Psoas muscle (tissue), 8 donors: ENCODE measurements at places on chromosomes 11 and 22.
A peak's percentile ranks its signal among the peaks of the same experiment; 100 is the strongest.

GRCh38 chr11:77819921-77820564 is 479 bp downstream of the RSF1 start:
- DNase-seq, result peak; percentile 67

- DNase-seq, result no peak
These were observed 101.5 kb downstream of the BRD1 start for GRCh38 chr22:49726022-49726681.

DNA sequence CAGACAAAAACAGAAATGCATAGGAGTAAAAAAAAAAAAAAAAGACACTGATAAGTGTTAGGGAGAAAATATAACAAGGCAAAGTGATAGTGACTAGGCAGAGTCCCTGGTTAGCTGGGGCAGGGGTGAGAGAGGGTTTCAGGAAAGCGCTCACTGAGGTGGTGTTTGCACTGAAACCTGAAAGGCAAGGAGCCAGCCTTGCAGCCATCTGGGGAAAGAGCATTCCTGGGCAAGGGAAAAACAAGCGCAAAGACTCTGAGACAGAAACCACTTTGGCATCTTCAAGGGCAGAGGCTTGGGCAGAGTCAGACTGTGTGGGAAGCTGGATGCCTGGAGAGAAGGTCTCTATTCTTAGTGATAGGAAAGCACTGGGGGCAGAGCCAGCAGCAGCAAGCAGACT is 14.5 kb downstream of the CLMP start:
- DNase-seq, result no peak

DNA sequence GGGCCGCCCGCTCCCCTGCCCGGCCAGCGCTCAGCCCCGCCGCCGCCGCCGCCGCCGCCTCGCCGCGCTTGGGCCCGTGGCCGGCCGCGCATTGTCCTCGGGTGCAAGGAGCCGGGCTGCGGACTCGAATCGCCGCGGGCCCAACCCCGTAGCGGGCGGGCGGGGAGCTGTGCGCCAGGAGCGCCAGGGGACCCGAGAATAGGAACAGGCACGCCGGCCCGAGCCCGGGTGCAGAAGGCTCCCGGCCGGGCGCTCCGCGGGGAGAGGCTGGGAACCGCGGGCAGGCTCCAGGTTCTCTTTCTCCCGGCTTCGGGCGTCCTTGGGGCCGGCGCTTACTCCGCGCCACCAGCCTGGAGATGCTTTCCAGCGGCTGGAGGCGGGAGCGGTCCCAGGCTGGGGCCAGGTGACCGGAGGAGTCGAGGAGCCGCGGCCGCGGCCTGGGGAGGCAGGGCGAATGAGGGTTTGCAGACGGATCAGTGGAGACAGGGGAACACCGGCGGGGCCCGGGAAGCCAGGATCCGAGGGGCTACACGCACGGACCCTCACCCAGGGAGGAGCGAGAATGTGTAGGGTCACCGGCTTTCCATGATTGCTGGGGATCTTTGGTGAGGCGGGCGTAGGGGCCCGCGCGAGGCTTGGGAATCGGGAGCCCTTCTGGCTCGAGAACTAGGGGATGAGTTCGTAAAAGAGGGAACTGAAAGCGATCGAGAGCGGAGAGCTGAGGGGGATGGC is 726 bp downstream of the PKNOX2 start:
- peak; percentile 49 for DNase-seq

GRCh38 chr11:79045018-79045799 is 395.6 kb downstream of the TENM4 start:
- no peak for DNase-seq

DNA sequence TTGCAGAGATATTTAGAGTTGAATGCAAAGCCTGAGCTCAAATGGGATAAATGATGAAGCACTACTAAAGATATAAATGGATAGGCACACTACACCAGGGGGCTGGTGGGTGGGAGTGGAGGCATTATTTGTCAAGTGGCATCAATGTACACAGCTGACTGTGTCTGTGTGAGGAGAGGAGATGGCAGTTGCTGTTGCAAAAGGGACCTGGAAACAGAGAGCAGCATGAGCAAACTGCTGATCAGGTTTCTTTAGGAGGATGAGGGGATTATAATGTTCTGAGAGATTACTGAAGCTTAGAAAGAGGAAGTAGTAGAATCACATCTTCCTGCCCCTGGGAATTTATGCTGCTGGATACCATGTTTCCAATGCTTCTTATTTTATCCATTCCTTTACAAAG is 39.4 kb upstream of the LIN7C start:
- DNase-seq, result no peak

DNA sequence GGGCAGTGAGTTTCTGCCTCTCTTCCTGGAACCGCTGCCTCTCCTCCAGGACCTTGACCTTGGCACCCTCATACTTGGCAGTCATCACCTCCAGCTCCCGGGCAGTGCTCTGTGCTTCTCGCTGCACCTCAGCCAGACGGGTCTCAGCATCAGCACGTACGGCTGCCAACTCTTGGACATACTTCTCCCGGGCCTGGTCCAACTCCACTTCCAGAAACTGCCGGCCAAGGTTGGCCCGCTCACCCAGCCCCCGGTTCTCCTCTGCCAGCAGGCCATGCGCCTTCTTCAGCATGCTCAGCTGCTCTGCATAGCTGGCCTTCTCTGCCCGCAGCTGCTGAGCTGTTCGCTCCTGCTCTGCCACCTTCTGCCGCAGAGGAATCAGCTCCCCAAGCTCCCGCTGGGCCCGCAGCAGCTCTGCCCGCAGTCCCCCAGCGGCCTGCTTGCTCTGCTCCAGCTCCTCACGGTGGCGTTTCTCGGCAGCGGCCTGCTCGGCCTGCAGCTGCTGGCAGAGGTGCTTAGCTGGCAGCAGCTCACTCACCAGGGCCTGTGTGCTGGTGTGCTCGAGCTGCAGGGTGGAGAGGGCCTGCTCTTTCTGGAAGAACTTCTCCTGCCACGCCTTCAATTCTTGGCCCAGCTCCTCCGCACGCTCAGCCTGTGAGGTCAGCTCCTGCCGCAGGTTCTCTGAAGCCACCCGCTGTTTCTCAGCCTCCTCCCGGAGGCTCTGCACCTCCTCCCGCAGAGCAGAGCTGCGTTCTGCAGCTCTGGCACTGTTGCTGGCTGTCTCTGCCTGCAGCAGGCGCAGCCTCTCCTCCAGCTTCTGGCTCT is 14.4 kb downstream of the IL18BP start:
- DNase-seq, result peak; percentile 76

DNA sequence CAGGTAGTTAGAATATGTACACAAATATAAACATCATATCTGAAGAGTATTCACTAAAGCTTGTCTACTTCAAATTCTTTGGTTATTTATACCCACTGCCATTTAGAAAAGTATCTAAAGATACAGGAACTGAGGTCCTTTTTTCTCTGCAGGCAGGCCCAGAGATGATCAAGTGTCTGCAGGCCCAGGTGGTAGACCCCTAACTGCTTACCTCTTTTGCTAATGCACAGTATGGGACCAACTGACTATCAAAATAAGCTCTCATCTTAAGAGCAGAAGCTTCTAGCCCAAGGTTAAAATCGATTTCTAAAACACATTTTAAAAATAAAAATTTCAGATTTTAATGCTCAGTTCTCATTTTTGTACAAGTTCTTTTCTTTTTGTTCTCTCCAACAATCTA is 81.5 kb downstream of the APOL5 start:
- no peak for DNase-seq

DNA sequence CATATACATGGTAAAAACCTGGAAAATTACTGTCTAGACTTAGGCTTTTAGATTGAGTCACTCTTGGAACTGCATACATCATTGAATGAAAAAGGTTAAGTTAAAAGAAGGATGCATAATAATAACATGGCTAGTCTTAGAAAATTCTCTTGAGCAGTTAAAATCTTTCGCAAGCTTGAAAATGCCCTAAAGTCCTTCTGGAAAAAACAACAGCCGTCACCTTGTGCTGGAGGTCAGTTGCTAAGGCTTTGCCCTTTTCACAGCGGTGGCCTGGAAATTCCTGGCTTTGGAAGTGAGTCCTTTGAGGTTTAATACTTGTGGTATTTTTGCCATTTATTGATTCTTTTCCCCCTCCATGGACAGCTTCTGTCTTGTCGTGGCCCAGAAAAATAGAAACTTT is 17.4 kb upstream of the FBLN1 start:
- no peak for DNase-seq

DNA sequence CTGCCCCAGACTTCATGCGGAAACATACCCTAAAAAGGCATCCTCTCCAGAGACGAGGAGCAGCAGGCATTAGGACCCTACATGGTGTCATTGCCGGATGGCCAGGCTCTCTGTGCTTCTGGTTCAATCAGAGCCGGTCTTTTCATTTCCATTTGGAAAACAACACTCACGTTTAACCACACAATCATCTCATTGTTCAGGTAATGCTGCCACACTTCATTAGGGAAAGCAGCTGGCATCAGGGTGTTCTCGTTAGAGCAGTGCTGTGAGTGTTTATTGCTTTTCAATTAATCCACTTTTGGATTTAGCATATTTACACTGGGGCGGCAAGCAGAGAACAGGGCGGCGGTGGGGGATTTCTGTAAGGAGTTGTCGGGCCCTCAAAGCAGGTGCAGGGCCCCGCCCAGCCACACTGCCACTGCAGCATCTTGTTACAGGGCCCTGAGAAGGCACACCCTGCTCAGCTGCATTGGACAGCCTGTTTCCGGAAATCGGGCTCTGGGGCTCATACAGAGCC is 338.6 kb downstream of the SHANK2 start:
- DNase-seq, result no peak

DNA sequence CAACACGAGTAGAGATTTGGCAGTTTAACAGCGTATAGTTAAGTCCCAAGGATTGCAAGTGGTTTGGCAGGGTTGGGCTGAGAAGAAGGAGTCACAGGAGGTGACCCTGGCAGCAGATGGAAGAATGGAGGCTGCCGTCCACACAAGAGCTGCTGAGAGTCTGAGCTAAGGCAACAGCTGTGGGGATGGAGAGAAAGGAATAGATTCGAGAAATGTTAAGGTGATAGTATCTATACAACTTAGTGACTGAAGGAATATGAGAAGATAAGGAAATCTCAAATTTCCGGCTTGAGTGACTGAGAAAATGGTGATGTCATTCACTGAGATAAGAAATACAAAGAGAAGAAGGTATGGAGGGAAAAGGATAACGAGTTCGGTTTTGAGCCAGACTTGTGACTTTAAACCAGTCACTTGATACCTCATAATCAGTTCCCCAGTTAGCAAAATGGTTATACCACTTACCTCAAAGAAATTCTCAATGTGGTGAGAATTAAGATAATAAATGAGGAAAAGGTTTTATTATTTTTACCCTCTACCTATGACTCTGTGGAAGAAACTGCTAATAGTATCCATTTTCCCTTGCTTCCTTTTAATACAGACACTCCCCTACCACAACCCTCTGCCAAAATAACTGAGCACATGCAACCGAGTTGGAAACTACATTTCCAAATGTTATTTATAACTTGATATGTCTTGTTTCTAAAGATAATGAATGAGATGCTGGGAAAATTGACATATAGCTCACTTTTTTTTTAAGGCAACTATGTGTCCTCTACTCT is 30.7 kb downstream of the FAM168A start:
- peak; percentile 56 for DNase-seq

DNA sequence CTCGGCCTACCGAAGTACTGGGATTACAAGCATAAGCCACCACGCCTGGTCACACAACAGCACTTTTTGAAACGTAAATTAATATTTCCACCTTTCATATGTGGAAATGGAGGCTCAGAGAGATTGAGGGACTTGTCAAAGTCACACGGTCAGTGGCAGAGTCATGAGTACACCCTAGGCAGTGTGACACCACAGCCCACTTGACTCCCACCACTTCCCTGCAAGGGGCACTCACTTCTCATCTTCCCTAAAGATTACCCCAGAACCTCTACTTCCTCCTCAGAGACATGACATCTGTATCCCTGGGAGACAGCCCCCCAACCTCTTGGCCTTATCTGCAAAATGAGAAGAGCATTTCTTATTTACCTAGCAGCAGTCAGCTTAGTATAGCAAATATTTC is 16.5 kb upstream of the MYOD1 start:
- DNase-seq, result no peak

DNA sequence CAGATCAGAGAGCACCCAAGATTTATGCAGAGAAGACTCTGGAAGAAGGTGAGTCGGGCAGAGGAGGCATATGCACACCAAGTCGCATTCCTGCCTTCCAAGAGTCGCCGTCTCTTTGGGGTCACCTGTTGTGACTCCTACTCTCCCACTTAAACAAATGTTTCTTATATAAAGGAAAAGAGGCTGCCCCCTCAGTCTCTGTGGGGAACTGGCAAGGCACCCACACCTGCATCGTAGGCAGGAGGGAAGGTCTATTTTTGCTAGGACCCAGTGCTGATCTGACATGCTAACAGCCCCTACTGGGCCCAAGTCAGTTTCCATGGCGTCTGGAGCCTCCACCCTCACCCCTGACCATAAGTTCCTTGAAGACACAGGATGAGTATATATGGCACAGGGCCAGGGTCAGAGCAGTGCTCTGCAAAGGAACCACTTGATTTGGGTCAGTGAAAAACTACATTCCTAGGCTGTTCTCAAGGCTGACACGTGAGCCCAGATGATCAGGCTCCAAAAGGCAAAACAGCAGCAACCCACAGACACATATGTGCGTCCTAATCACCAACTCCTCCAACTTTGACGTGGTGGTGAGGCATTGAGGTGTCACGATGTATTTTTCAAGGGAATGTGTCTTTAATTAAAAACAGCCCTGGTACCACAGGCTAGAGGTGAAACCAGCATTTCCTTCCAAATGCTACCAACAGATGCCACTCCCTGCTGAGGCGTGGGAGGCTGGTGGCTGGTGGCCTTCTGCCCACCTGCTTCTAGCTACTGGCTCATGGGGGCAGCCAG is 55.6 kb upstream of the CSNK2A3 start:
- DNase-seq, result no peak

DNA sequence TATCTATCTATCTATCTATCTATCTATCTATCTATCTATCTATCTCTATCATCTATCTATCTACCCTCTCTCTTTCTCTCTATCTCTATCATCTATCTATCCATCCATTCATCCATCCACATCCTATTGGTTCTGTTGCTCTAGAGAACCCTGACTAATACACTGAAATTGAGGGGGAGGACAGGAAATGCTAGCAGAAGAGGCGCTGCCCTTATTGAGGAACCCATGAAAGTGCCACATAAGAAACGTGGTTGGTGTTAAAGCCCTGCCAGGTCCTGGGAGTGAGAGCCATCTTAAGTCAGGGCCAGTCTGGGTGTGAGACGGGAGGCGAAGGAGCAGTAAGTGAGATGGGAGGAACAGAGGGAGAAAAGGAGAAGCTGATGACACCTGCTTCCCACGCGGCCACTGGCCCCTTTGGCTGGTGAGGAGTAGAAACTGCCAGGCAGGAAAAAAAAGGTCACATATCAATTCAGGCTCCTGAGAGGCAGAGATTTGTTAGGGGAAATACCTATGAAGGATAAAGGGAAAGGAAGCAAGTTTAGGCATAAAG is 87.9 kb upstream of the PLET1 start:
- DNase-seq, result no peak

GRCh38 chr11:1751999-1752906 is 1.9 kb upstream of the IFITM10 start:
- peak; percentile 68 for DNase-seq
